ENCODE measurements at places on chromosomes 6 and 20.

GRCh38 chr6:155444120-155444917, 11.3 kb downstream of the NOX3 start:
- no peak overlapping the region for H3K27ac ChIP-seq
- no peaks in the 10 kb centered on the region for H3K27me3 ChIP-seq
- DNase-seq: no peak
- H3K36me3 ChIP-seq: no peaks in the 10 kb centered on the region

DNA sequence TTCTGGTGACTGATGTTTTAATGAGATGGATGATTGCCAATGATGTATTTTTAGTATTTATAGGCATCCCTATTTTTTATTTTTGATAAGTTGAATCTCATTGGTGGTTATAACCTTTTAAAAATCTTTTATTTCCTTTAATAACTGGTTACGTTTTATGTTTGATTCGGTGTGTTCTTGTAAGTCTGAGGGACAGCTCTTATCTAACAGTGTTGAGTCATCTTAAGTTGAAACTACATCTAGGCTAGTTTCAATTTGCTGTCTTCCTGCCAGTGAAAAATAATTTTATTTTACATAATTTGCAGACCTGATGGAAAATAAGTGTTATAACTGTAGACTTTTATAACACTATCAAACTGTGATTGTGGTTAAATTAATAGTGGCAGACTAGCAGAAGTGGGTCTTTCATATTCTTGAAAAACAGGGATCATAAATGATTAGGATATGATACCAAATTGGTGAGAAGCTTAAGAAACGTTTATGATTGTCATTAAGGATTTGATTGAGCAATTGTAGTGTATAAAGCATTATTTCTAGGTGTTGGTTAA, 4.6 kb downstream of the AFDN start:
- no peak overlapping the region for H3K27ac ChIP-seq
- H3K4me3 ChIP-seq: no peak overlapping the region
- DNase-seq: no peak
- peaks cover 58% of the 10 kb centered on the region for H3K27me3 ChIP-seq

- H3K27ac ChIP-seq: peak overlapping the region; percentile 93
- peak; percentile 81 for DNase-seq
- H3K4me1 ChIP-seq: peaks cover 61% of the 10 kb centered on the region
These were observed 3.0 kb downstream of the TCEA2 start for GRCh38 chr20:64065974-64066343.

GRCh38 chr6:106746652-106747051, 117.3 kb downstream of the QRSL1 start:
- peaks cover 28% of the 10 kb centered on the region for H3K27me3 ChIP-seq
- no peaks in the 10 kb centered on the region for H3K36me3 ChIP-seq
- DNase-seq: no peak

GRCh38 chr6:111727041-111727440, 121.4 kb upstream of the TRAF3IP2 start:
- H3K36me3 ChIP-seq: peaks cover 52% of the 10 kb centered on the region
- H3K27me3 ChIP-seq: no peaks in the 10 kb centered on the region
- no peak for DNase-seq
- H3K4me3 ChIP-seq: no peak overlapping the region

DNA sequence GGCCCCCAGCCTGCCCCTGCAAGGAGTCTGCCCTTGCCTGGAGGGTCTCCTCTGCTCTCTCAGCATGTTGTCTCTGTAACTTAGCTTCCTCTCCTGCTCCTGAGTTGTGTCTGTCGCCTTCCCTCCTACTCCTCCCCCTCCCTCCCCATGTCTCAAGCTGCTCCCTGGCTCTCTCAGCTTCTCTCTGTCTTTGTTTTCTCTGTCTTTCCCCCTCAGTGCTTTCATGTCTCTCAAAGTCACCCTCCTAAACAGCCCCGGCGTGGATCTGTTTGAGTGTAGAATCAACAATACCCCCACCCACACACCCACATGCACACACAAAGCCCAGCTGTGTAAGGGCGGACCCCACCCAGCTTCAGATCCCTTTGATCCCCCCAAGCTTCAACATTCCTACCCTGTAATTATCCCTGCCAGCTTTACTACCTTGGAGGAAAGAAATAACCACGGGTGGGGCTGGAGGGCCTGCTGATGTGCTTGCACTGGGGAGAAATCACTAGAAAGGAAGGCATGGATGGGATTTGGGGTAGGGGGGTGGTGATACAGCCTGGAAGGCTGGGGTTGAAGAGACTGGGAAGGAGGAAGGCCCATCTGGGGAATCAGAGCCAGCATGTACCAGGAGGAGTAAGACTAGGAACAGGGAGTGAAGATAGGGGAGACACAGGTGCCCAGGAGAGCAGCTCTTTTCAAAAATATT, 1.0 kb upstream of the LY6G6D start:
- H3K36me3 ChIP-seq: no peaks in the 10 kb centered on the region
- no peak overlapping the region for H3K4me3 ChIP-seq
- peak overlapping the region; percentile 38 for H3K27ac ChIP-seq
- peaks cover 7% of the 10 kb centered on the region for H3K27me3 ChIP-seq
- peaks cover 29% of the 10 kb centered on the region for H3K4me1 ChIP-seq

DNA sequence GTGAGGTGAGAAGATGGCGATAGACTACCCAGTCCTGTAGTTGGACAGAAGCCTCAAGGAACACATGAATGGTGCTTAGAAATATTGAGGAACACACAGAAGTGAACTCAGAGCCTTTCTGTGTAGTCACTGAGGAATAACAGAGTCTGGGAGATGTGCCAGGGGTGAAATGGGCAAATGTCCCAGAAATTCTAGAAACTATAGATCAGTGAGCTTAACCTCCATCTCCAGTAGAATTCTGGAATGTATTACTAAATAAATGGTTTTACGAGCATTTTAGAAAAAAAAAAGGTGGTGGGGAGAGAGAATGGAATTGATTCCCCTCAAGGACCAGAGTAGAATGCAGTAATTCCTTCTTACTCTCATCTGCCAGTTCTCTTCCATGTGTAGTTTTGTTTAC, 380.0 kb downstream of the LMBRD1 start:
- no peak overlapping the region for H3K4me3 ChIP-seq
- H3K27me3 ChIP-seq: no peaks in the 10 kb centered on the region
- no peaks in the 10 kb centered on the region for H3K36me3 ChIP-seq

- no peaks in the 10 kb centered on the region for H3K4me1 ChIP-seq
- DNase-seq: no peak
- no peaks in the 10 kb centered on the region for H3K27me3 ChIP-seq
- no peaks in the 10 kb centered on the region for H3K36me3 ChIP-seq
- no peak overlapping the region for H3K4me3 ChIP-seq
These were observed 84.0 kb downstream of the LRRC1 start for GRCh38 chr6:53878808-53879207.

GRCh38 chr6:16956361-16956760, 145.5 kb upstream of the STMND1 start:
- H3K27me3 ChIP-seq: peaks cover 13% of the 10 kb centered on the region
- H3K36me3 ChIP-seq: no peaks in the 10 kb centered on the region
- peaks cover 11% of the 10 kb centered on the region for H3K4me1 ChIP-seq
- no peak for DNase-seq
- H3K27ac ChIP-seq: no peak overlapping the region

DNA sequence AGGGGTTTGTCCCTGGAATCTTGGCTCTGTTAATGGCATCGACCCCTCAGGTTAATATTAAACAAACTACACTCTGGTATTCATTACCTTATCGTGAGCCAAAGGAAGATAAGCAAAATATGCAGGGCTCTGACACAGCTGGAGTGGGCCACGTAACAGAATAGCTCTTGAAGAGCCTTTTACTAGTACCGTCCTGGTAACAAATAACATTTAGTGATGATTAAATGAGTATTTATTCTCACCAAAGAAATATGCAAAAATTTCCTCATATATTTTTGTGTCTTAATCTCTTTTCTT, 20.1 kb upstream of the UTRN start:
- H3K27ac ChIP-seq: no peak overlapping the region
- no peaks in the 10 kb centered on the region for H3K4me1 ChIP-seq
- no peaks in the 10 kb centered on the region for H3K36me3 ChIP-seq
- no peak for DNase-seq
- peaks cover 2% of the 10 kb centered on the region for H3K27me3 ChIP-seq
- H3K4me3 ChIP-seq: no peak overlapping the region

GRCh38 chr6:164916087-164916486, 393.3 kb downstream of the C6orf118 start:
- no peaks in the 10 kb centered on the region for H3K27me3 ChIP-seq
- no peak overlapping the region for H3K27ac ChIP-seq
- H3K36me3 ChIP-seq: no peaks in the 10 kb centered on the region
- no peak overlapping the region for H3K4me3 ChIP-seq
- no peaks in the 10 kb centered on the region for H3K4me1 ChIP-seq
- no peak for DNase-seq

- H3K36me3 ChIP-seq: no peaks in the 10 kb centered on the region
- H3K27ac ChIP-seq: no peak overlapping the region
- DNase-seq: no peak
- H3K4me1 ChIP-seq: peaks cover 14% of the 10 kb centered on the region
- H3K27me3 ChIP-seq: peaks cover 10% of the 10 kb centered on the region
These were observed 135.0 kb upstream of the TNFAIP3 start for GRCh38 chr6:137731960-137732616.

GRCh38 chr20:39830903-39831302, 858.1 kb downstream of the MAFB start:
- H3K27me3 ChIP-seq: no peaks in the 10 kb centered on the region
- DNase-seq: no peak
- no peak overlapping the region for H3K4me3 ChIP-seq

DNA sequence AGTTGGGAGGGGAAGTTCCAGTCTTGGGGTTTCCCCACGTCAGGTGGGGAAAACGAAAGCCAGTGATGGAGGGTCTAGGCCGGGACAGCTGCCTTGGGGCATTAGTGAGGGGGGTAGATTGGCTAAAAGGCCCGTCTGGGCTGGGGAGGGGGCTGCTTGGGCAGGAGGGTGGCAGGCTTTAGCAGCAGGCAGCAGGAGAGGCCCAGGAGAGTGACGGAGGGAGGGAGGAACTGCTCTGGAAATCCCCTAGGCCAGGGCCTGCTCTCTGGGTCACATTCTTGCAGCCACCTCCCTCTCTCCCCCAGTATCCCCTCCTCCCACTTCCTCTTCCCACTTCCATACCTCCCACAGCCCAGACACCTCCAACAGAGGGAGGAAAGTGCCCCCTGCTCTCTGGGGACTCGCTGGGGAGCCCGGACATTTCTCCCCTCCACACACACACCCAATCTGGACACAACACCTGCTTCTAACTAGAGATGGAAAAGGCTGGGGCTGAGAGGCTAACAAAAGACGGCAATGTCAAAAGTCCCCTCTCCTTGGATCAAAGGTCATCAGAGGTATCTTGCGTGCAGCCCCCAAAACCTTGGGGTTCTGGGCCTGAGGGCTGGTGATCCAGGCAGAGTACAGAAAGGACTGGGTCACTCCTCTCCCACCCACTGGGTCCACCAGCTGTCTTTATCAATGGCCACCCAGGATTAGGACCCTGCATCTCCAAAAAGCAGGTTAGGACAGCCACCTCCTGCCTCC, 1.8 kb downstream of the NFKBIE start:
- peak overlapping the region; percentile 95 for H3K4me3 ChIP-seq
- H3K27ac ChIP-seq: peak overlapping the region; percentile 92
- H3K36me3 ChIP-seq: peaks cover 10% of the 10 kb centered on the region

GRCh38 chr6:124226396-124226795, 422.7 kb downstream of the NKAIN2 start:
- no peaks in the 10 kb centered on the region for H3K4me1 ChIP-seq
- no peak overlapping the region for H3K4me3 ChIP-seq
- no peaks in the 10 kb centered on the region for H3K36me3 ChIP-seq
- DNase-seq: no peak
- no peaks in the 10 kb centered on the region for H3K27me3 ChIP-seq
- no peak overlapping the region for H3K27ac ChIP-seq

- peaks cover 27% of the 10 kb centered on the region for H3K4me1 ChIP-seq
- no peak overlapping the region for H3K4me3 ChIP-seq
- H3K36me3 ChIP-seq: no peaks in the 10 kb centered on the region
These were observed 42.2 kb upstream of the NCOA3 start for GRCh38 chr20:47459344-47460073.

- H3K4me3 ChIP-seq: no peak overlapping the region
- no peak overlapping the region for H3K27ac ChIP-seq
- no peak for DNase-seq
- no peaks in the 10 kb centered on the region for H3K27me3 ChIP-seq
- peaks cover 61% of the 10 kb centered on the region for H3K4me1 ChIP-seq
These were observed 36.2 kb upstream of the THEMIS start for GRCh38 chr6:127937102-127937501.

DNA sequence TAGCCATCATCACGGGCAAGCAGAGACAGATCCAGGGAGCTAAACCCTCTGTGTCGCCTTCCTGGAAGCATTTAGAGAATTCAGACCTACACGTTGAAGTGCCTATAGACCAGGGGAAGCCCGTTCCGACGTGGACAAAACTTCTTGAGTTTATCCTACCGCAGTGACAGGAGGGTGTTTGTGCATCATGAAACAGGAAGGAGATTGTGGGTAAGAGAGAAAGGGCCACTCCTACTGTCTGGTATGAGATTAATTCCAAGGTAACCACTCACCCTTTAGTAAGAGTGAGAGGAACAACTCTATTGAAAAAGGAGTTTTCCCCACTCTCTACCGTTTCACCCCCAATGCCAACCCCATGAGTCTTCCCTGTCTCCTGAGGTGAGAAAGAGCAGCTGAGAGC, 133.7 kb downstream of the TFAP2C start:
- peak overlapping the region; percentile 38 for H3K27ac ChIP-seq
- no peak overlapping the region for H3K4me3 ChIP-seq
- peaks cover 2% of the 10 kb centered on the region for H3K27me3 ChIP-seq

- H3K36me3 ChIP-seq: no peaks in the 10 kb centered on the region
- no peaks in the 10 kb centered on the region for H3K27me3 ChIP-seq
- H3K27ac ChIP-seq: peak overlapping the region; percentile 1
- no peak for DNase-seq
These were observed 173.8 kb downstream of the ZNF217 start for GRCh38 chr20:53419693-53420460.

DNA sequence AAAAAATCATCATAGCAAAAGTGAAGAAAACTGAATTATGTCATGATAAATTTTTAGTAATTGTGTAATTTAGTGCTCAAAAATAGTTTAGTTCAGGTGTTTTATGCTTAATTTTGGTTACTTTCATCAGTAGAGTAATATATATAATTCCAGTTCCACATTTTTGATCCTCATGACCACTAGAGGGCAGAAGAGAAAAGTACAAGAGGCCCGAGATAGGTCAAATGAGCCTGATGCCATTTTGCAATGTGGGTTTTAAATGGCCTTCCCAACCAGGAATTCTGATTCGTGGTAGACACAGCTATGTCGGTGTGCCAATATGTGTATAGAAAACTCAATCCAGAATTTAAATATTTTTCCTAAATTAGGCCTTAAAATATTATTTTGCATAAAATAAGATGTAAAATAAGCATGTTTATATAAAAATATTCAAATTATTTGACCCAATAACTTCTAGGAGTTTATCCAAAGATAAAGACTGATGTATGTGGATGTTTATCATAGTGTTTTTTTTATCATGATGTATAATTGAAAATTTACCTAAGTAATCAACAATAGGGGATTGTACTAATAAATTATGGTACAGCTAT, 159.7 kb upstream of the RPS6KA2 start:
- H3K4me1 ChIP-seq: no peaks in the 10 kb centered on the region
- H3K27ac ChIP-seq: no peak overlapping the region
- peak; percentile 52 for DNase-seq
- H3K36me3 ChIP-seq: no peaks in the 10 kb centered on the region

- no peak for DNase-seq
- H3K4me1 ChIP-seq: no peaks in the 10 kb centered on the region
- no peaks in the 10 kb centered on the region for H3K36me3 ChIP-seq
- no peak overlapping the region for H3K4me3 ChIP-seq
- no peak overlapping the region for H3K27ac ChIP-seq
These were observed 111.1 kb upstream of the SASH1 start for GRCh38 chr6:148231572-148231971.

- DNase-seq: no peak
- H3K27ac ChIP-seq: no peak overlapping the region
- no peaks in the 10 kb centered on the region for H3K27me3 ChIP-seq
- H3K36me3 ChIP-seq: no peaks in the 10 kb centered on the region
- peaks cover 29% of the 10 kb centered on the region for H3K4me1 ChIP-seq
These were observed 3.8 kb downstream of the SOX12 start for GRCh38 chr20:328975-329695.
